NAMALWA (cell line): ENCODE measurements at places on chromosomes 16 and 17.

DNA sequence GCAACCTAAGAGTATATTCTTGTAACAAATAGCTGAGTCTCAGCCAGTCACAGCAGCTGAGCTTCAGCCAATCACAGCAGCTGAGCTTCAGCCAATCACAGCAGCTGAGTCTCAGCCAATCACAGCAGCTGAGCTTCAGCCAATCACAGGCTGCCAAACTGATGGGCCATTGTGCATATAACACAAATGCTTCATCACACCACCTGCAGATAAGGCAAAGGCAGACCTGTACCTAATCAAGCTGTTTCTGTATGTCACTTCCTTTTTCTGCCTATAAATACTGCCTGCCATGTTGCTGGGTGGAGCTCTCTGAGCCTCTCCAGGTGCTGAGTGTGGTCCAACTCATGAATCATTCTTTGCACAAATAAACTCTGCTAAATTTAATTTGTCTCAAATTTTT lies 19.9 kb downstream of the MYH13 start:
- DNase-seq = peak; percentile 13

- no peak for DNase-seq
Measured at GRCh38 chr17:82047914-82048570, 3.6 kb downstream of the RFNG start.

GRCh38 chr16:68910051-68910450 lies 66.7 kb downstream of the TANGO6 start:
- DNase-seq = no peak

DNA sequence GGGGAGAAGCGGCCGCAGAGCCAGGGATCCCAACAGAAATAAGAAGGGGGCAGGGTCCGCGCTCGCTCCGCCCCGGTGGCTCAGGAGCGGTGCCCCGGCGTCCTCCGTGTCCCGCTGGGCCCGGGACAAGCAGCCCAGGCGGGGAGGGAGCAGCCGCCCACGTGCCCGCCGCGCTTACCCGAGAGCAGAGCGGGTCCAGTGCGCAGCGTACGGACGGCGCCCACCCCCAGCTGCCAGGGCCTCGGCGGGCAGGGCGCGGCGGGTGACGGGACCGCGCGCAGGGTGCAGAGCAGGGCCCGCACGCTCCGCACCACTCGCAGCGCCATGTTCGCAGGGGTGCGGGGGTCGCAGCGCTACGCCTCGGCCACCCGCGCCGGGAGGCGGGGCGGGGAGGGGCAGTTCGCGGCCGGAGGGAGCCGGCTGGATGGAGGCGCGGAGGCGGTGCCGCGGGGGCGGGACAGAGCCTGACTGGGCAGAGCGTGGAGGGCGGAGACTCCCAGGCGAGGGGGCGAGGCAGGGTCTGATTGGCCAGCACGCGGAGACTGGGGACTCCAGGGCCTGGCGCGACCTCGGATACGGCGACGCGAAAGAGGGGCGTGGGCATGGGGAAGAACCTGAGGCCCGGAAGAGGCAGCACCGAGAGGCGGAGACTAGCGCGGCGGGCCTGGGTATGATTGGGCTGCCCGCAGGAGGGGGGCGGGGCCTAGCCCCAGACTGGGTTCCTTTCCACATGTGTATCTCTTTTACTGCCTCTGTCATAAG lies at the start of gene GCSH:
Gene GCSH (minus strand): TSS at position 443 of the 762 bp plus-strand sequence. CDS start 117 bp downstream, at position 326.
- DNase-seq = peak; percentile 99

DNA sequence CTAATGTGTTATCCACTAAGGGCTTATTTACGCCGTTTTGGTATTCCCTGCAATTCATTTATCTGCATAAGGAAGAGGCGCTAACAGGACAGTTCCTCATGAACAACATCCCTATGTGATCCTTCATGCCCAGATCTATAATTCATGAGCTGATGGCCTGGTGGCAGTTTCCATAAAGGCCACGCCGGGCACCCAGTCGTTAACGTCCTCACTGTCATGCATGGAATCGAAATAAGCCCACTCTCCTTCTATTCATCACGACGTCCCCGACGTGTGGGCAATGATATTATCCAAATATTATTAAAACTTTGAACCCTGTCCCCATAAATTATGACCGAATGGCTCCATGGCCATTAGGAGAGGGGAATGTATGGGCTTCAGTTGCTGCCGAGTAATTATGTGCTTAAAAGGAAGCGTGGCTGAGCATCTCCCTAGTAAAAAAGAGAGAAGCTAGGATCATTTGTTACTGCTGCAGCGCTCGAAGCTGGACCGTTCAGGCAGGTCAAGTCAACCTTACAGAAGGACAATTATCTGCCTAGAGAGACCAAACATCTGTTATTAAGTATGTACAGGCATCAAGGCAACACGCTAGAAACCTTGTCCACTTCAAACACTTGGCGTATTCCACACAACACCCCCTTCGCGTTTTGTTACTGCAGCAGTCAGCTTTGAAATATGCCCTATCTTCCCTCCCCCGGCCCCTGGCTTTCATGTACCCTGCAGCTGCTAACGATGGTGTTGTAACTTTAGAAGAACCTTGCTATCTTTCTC lies 94.0 kb upstream of the SALL1 start:
- no peak for DNase-seq

DNA sequence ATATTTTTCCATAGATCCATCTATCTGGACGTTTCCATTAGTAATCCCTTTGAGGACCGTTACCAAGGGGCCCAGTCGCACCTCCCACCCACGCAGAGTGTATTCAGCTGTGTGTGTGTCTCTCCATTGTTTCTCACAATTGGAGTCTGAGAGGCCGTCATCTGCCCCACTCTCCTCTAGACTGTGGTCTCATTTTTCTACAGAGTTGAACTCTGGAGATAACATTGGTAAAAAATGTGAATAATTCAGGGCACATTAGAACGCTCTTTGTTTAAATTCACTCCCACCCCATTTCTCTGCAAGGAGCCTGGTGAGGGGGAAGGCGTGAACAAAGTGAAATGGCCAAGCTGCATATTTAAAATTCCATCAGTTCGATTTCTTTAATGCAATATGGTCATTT lies 333.1 kb upstream of the MAF start:
- DNase-seq = no peak

DNA sequence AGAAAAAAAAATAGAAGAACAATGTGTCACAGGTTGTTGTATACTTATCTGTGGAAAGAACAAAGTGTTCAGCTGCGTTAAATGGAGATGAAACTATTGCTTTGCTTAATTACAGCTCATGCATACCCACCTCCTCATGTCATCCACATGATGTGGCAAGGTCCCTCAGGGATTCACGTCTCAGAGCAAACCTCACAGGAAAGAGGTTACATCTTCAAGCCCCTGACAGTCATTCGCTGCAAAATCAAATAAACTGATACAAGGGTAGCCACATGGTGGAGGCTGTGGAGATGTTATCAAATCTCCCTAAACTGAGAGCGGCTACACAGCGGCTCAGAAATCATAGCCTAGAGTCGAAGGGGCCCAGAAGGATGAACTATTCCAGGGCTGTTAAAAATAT lies 21.1 kb downstream of the GINS3 start:
- no peak for DNase-seq

DNA sequence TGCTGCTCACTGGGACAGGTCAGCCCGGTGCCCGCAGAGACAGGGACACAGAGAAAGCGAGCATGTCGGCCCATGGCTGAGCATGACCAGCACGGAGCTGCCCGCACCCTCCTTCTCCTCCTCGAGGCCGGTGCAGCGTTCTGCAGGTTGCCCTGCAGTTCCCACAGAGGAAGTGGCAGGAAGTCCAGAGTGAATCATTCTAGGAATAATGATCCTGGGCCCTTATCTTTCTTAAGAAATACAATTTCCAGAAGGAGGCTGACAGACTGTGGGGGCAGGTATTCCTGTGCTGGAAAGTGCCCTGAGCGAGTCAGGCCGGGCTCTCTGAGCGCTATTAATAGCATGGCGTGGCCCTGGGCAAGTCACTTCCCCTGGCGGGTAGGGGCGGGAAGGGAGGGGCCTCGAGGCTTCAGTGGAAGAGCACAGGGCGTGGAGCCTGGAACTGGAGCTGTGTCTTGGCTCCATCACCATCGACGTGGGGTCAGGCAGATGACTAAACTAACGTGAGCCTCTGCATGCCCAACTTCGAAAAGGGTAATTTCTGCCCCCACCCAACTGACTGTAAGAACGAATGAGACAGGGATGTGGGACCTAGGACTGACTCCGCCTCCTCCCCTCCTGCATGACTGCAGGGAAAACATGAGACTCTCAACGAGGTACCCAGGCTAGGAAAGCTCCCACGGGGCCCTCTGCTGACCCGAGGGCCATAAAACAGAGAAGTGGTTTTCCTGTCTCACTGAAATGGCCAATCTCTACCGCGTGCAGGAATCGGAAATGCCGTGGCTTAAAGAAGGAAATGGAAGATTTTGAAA lies 9.8 kb downstream of the TMEM204 start:
- peak; percentile 19 for DNase-seq

DNA sequence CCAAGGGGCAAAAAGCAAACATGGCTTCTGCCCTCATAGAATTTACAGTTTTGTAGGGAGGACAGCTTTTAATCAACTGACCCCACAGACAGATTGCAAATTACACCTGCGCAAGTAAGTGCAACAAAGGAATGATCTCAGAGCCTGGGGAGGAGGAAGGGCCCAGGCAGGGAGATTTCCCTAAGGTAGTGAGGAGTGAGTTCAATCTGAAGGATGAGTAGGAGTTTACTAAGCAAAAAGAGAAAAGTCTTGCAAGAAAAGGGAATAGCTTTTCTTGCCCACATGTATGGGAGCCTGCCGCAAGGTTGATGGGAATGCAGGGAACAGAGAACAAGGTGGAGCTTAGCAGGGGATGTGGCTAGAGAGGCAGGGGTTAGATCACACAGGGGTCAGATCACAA lies 1.6 kb upstream of the SOCS7 start:
- no peak for DNase-seq

DNA sequence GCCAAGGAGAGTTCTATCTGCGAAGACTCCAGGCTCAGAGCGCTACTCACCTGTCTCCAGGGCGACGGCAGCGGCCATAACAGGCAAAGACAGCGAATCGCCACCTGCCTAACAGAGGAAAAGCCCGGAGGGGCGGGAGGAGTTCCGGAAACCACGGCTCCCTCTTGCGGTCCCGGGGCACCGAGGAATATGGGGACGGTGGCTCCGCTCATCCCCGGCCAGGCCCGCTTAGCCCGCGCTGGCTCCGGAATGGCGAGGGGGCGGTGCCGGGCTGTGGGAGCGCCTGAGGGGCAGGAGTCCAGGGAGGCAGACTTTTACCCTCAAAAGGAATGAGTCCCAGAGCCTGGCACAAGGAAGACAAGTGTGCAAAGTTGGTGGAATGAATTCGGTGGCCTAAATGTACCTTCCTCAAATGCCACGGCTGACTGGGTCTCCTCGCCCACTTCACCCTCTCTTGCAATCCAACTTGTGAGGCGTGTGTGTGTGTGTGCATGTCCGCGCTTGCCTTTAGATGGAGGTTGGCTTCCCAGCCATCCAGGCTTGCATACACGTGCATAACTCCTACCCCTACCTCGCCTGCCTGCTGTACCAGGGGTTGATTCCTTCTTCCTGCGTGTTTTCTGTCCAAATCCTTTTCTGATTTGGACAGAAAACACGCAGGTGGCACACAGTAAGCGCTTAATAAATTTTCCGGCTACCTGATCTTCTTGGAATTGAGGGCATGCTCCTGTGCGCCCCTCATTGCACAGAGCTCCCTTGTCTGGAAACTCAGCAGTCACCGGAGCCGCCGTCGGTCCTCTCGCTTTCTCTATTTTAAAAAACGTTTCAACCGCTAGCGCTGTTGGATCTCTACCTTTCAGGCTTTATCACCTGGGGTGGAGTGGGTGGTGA lies 3.5 kb downstream of the C17orf100 start:
- no peak for DNase-seq

GRCh38 chr16:85484347-85485300 lies 128.5 kb upstream of the GSE1 start:
- DNase-seq = no peak

GRCh38 chr17:72860778-72861177 lies 231.7 kb downstream of the SLC39A11 start:
- no peak for DNase-seq

DNA sequence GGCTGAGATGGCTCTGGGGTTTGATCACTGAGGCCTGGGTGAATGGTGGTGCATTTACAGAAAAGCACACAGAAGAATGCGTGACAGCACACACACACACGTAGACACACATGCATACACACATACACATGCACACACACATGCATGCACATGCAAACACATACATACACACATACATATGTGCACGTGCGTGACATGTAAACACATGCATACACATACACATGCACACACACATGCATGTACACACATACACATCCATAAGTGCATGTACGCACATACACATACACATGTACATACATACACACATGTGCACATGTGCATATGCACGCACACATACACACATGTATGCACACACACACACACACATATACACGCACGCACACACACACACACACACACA lies 108.4 kb downstream of the AIPL1 start:
- DNase-seq = no peak

GRCh38 chr16:56408379-56409098 lies 16.8 kb downstream of the AMFR start:
- no peak for DNase-seq

- DNase-seq = no peak
Measured at GRCh38 chr17:37836593-37836992, 87.6 kb upstream of the TBC1D3K start.

DNA sequence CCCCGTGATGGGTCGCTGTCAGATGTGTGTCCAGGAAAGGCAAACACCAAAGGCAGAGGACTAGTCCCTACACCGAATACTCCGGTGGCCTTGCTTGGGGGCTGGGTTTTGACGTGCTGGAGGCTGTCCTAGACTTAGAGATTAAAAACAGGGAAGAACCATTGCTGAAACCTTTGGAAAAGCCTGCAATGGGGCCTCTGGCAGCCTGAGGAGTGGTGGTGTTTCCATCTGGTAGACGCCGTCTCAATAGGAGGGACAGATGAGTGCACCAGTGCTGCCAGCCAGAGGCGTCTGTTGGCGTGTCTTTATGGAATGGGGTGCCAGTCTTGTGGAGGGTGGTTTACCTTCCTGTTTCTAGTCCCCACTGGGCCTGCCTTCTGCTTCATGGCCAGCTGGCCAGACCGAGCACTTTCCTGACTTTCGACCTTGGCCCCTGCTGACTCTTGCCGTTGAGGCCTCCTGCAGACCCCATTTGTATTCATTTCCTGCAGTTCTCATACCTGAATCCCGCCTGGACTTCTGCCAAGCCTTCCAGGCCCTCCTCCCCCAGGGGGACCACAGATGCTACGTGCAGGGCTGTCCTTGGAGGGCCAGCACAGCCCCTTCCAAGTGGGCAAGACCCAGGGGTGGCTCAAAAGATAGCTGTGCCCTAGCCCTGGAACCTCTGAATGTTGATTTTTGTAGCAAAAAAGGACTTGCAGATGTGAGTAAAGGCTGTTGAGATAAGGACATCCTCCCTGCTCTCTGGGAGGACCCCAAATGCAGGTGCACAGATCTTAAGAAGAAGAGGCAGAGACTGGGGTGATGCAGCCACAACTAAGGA lies 1.9 kb upstream of the DNASE1 start:
- DNase-seq = no peak

GRCh38 chr16:72901000-72901627 lies 146.8 kb downstream of the ZFHX3 start:
- DNase-seq = no peak

GRCh38 chr17:33318241-33318640 lies 25.1 kb upstream of the ASIC2 start:
- no peak for DNase-seq
